Hematopoietic multipotent progenitor cell treated with erythropoietin and hydrocortisone succinate and interleukin-3 and kit ligand, for 4 days (in vitro differentiated cells): ENCODE measurements at places on chromosomes 11 and 22.

DNA sequence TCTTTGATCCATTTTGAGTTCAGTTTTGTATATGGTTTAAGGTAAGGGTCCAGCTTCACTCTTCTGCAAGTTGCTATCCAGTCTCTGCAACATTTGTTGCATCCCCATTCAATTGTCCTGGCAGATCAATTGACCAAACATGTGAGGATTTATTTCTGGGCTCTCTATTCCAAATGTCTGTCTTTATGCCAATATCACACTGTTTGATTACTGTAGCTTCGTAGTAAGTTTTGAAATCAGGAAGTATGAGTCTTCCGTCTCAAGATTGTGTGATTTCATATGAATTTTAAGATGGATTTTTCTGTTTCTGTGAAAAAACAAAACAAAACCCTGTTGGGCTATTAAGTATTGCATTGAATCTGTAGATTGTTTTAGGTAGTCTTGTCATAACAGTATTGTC lies 17.0 kb downstream of the APLP2 start:
- no peak for DNase-seq

DNA sequence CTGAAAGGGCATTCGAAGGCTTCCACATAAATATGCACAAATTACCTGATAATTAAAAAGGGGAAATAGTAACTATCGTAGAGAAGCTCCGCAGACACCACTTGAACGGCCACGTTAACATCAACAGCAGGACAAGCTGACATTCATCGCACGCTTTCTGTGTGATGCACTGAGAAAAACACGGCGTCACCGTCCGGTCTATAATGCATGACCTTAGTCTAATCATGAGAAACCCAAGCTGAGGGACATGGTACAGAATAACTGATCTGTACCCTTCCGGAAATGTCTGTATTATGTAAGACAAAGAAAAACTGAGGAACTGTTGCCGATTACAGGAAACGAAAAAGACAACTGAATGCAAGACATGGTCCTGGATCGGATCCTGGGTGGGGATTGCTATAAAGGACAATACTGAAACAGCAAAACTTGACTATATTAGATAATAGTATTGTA lies 678 bp upstream of the RANGAP1 start:
- DNase-seq, result peak; percentile 89

DNA sequence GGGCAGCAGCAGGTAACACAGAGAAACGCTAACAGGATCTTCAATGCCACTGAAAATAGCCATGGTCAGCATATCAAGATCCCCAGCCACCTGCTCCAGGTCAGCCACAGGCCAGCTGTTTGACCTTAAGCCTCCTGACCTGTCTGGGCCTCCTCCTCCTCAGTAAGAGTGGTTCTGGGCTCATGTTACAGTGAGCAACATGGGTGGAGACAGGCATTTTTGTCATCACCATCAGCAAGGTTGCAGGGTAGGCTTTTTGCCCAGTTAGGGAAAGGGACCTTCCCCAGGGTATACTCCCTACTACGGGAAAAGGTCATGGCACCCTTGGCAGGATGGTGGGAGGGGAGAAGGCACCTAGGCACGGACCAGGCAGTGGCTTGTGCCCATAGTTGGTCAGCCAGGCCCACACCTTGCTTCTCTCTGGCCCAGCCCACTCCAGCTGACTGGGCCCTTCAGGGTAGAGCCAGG lies 131.8 kb upstream of the PARVA start:
- DNase-seq, result no peak

GRCh38 chr22:17872471-17872870 lies 98.2 kb upstream of the BID start:
- no peak for DNase-seq

DNA sequence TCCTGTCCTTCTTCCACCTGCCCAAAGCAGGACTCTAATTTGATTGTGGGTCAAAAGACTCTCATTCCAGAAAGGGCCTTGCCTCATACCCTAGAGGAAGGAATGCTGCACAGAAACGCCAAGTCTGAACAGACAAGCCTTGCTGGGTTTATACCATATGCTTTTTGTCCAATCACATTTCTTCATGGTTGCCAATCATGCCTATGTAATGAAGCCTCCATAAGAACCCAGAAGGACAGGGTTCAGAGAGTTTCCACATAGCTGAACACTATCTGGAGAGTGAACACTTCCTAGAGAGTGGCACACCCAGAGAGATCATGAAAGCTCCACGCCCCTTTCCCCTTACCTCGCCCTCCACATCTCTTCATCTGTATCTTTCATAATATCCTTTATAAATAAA lies 4.8 kb upstream of the SAA2 start:
- peak; percentile 50 for DNase-seq

- no peak for DNase-seq
These were observed 17.4 kb upstream of the ANO1 start for GRCh38 chr11:70060611-70061293.

DNA sequence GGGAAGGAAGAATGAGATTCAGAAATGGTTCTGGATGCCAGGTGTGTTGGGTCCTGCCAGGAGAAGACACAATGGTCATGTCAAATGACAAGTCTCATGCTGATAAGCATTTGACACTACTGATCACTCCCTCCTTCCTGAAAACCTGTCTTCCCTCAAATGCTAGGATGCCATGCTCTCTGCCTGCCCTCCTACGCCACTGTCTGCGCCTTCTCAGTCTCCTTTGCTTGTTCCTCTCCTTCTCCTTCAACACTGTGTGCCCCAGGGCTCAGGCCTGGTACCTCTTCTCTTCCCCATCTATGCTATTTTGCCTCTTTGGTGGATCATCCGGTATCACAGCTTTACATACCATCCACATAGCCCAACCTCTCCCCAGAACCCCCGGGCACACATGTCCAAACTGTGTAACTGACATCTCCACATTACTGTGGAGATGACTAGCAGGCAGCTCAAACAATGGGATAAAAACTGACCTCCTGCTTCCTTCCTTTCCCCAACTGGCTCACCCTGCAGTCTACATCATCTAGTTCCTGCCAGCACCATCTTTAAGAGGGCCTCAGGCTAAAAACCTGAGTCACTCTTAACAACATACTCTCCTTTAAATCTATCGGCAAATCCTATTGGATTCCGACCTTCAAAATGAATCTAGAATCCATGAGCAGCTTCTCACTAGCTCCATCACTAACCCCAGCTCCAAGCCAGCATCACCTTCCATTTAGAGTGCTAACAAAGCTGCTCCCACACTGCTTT lies 8.2 kb downstream of the AP1B1 start:
- no peak for DNase-seq

DNA sequence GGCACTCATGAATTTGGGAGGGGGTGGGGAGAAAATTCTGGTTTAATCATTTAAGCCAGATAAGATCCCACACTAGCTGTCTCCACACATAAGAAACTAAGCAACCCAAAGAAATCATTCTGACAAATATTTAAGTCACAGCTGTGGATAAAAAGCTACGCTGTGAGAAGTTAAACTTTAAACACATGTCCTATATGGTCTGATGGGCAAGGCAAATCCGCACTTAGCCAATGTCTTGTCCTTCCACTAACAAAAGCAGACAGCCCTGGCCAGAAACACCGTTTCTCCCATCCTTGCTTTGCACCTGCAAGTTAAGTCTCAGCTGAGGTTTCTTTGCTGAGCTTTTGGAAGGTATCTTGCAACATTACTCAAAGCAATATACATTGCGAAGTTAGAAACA lies 68.0 kb downstream of the ETS1 start:
- no peak for DNase-seq

- DNase-seq, result no peak
These were observed 16.7 kb upstream of the PARVG start for GRCh38 chr22:44164031-44164430.

GRCh38 chr11:100061006-100061405 lies 626.1 kb upstream of the ARHGAP42 start:
- DNase-seq, result no peak

DNA sequence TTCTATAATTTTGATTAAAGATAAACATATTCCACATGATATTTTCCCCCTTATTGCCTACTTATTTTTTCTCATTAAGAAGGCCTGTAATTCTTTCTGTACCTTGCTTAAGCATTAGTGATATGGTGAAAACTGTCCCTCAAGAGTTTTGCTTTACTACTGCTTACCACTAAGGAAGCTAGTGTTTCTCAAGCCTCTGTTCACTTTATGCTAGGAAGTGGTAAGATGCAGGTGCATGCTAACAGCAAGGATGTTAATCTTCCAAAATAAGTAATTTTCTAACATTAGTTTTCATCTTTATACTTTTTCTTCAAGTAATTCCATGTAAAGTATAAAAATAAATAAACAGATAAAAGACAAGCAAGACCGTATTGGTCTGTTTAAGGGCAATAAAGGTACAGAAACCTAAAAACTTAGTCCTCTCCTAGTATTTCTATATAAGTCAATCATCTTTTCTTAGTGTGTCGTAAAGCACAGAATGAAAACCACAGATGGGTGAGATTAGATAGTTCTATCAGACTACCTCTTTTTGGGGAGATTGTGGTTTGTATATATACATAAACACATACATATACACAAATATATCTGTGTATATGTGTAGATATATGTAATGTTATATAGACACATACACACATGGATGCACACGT lies 731.0 kb upstream of the CNTN5 start:
- peak; percentile 63 for DNase-seq

GRCh38 chr11:36376888-36377758 lies 81.0 kb downstream of the PRR5L start:
- DNase-seq, result peak; percentile 66

- no peak for DNase-seq
These were observed 35.1 kb downstream of the RPL3 start for GRCh38 chr22:39284142-39284980.

DNA sequence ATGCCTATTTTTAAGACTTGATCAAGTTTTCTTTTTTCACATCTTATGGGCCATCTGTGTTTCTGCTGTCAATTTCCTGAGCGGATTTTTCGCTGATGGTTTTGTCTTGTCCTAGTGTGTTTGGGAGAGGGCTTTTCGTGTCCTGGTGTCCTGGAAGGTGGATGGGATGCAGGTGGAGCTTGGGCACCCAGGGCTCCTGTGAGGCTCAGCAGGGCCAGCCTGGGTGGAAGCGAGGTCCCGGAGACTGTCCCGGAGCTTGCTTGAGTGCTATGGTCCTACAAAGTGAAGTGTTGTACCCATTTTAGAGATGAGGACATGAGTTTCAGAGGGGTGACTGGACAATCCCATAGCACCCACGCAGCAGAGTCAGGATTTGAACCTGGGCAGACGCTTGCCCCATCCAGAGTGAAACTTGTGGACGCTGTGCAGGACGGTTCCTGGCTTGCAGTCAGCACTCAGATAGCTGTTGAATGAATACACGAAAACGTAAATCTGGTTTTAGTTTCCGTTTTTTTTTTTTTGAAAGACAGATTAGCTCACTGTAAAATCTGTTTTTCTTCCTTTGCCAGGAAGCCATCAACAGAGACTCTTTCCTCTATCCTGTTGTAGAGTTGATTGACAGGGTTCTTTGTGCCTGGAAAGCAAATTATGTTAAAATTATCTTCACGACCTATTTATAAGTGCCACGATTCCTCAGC lies 64.1 kb downstream of the TBC1D22A start:
- no peak for DNase-seq

- no peak for DNase-seq
These were observed 3.4 kb upstream of the NR1H3 start for GRCh38 chr11:47254386-47254785.

DNA sequence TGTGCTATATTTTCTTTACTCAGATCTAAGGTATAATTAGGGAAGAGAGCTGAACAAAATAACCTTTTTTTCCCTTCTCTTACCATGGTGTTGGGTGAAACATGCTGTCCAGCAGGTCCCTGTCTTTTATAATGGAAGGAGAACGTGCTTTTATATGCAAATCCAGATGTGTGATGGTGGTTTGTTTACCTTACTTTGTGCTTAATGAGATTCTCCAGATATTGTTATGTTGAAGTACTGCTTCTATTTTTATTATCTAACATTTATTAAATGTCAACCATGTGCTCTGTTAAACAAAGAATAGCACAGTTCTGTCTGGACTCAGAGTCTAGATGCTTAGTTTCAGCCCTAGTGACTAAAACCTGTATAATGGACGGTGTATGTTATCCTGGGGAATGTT lies 10.1 kb upstream of the GRIK4 start:
- no peak for DNase-seq

DNA sequence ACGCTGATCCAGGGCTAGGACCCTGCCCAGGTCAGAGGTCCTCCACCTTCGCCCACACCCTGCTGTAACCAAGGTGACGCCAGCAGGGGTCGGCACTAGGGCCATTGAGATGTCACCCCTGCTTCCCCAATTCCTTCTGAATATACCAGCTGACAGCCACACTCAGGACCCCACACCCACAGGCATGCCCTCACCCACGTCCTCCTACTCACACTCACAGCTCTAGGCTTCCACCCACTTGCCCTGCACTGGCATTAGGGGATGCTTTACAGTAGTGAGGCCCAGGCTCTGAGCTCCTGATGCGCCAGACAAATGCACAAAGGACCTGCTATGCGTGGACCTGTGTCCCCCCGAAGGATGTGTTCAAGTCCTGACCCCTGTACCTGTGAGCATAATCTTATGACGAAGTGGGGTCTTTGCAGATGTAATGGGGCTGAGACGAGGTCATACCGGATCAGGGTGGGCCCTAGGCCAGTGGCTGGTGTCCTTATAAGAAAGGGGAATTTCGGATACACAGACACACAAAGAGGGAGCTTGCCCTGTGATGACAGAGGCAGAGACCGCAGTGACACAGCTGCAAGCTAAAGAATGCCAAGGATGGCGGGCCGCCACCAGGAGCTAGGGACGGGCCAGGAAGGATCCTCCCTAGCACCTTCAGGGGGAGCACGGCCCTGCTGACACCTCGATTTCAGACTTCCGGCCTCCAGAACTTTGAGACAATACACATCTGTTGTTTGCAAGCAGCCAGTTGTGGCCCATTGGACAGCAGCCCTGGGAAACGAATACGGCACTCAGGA lies 11.2 kb downstream of the WNT11 start:
- no peak for DNase-seq

- no peak for DNase-seq
These were observed 332.2 kb downstream of the AASDHPPT start for GRCh38 chr11:106409671-106410070.

DNA sequence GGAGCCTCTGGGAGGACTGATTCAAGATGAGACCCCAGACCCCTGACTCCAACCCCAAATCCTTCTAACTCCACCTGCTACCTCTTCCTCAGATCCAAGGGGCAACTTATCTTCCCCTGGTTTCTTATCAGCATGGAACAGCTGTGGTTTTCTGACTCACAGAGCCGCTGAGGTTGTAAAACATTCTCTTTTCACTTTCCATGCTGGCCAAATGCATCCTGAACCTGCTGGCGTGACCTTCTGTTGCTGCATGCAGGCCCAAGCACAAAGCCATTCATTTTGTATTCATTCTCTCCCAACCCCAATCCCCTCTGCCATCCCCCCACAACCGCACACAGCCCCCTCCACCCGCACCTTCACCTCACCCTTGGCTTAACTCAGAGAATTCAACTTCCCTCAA lies 70.3 kb downstream of the SEZ6L start:
- DNase-seq, result peak; percentile 61

- DNase-seq, result no peak
These were observed 55.8 kb upstream of the ARHGAP42 start for GRCh38 chr11:100631316-100631715.

GRCh38 chr22:20569059-20570058 lies 61.9 kb downstream of the MED15 start:
- DNase-seq, result peak; percentile 87

DNA sequence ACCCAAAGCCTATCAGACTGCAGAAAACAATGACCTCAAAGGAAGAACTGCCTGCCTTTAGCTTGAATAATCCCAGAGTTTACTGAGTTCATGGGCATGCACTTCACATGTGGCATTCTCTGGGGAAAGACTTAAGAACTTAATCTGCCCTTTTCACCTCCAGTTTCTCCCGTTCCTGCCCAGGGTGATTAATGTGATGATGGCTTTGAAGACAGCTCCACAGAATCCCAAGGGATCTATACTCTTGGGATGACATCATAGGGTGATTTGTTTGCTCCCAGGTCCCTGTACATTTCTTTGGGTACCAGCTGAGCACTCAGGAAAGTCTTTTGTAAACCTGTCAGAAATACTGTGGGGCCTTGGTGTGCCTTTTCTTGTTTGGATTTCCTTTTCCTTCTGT lies 14.0 kb downstream of the FJX1 start:
- no peak for DNase-seq
